HCT116 (cell line): ENCODE measurements at places on chromosomes 7 and 10.
A peak's percentile ranks its signal among the peaks of the same experiment; 100 is the strongest.

GRCh38 chr10:69101451-69102095 is 13.7 kb downstream of the SRGN start:
- DNase-seq = no peak

- no peak for DNase-seq
These were observed 246.8 kb downstream of the TNS3 start for GRCh38 chr7:47335071-47335470.

GRCh38 chr7:3057066-3057420 is 13.4 kb upstream of the CARD11 start:
- no peak for DNase-seq

GRCh38 chr10:86596266-86596665 is 58.1 kb upstream of the OPN4 start:
- DNase-seq = no peak

DNA sequence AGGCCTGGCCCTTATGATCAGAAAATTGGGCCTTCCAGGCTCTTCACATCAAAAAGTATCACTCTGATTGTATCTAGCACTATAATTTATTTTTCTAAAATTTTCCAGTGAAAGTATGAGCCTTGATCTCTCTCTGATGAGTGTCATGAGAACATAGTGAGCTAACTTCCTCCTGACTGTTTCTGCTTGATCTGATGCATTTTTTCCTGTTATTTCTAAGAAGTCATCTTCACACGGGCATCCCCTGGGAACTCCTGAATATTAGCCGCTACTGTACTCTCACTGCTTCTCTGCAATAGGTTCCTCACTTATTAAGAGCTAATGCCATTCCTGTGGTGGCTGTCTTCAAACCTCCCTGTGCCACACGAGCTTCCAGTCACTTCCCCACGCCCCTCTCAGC is 63.1 kb upstream of the ZPBP start:
- DNase-seq = no peak

DNA sequence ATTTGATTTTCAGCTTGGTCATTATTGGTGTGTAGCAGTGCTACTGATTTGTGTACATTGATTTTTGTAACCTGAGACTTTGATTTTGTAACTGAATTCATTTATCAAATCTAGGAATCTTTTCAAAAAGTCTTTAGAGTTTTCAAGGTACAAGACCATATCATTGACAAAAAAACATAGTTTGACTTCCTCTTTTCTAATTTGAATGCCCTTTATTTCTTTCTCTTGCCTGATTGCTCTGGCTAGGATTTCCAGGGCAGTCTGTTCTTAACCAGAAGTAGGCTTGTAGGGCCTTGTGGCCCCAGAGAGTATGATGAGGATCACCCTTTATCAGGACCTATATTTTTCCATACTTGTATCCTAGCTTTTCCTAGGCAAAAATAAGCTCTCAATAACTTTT is 234.5 kb upstream of the FZD1 start:
- DNase-seq = no peak

- DNase-seq = no peak
These were observed 105.5 kb upstream of the CSTF2T start for GRCh38 chr10:51804866-51805265.

- no peak for DNase-seq
These were observed 16.8 kb downstream of the IL2RA start for GRCh38 chr10:6045314-6045848.

DNA sequence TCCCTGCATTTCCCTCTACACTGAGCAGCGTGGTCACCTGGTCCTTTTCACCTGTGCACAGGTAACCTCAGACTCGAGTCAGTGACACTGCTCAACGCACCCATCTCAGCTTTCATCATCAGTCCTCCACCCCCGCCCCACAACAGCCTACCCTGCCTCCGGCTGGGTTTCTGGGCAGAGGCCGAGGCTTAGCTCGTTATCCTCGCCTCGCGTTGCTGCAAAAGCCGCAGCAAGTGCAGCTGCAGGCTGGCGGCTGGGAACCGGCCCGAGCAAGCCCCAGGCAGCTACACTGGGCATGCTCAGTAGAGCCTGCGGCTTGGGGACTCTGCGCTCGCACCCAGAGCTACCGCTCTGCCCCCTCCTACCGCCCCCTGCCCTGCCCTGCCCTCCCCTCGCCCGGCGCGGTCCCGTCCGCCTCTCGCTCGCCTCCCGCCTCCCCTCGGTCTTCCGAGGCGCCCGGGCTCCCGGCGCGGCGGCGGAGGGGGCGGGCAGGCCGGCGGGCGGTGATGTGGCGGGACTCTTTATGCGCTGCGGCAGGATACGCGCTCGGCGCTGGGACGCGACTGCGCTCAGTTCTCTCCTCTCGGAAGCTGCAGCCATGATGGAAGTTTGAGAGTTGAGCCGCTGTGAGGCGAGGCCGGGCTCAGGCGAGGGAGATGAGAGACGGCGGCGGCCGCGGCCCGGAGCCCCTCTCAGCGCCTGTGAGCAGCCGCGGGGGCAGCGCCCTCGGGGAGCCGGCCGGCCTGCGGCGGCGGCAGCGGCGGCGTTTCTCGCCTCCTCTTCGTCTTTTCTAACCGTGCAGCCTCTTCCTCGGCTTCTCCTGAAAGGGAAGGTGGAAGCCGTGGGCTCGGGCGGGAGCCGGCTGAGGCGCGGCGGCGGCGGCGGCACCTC is at the start of the genes KLLN and PTEN:
Gene KLLN (minus strand): TSS at position 481 of the 891 bp plus-strand sequence. CDS start 1,046 bp downstream, outside the sequence.
Gene PTEN (plus strand): TSS at position 573 of the 891 bp plus-strand sequence. CDS start 845 bp downstream, outside the sequence.
- DNase-seq = peak; percentile 72

DNA sequence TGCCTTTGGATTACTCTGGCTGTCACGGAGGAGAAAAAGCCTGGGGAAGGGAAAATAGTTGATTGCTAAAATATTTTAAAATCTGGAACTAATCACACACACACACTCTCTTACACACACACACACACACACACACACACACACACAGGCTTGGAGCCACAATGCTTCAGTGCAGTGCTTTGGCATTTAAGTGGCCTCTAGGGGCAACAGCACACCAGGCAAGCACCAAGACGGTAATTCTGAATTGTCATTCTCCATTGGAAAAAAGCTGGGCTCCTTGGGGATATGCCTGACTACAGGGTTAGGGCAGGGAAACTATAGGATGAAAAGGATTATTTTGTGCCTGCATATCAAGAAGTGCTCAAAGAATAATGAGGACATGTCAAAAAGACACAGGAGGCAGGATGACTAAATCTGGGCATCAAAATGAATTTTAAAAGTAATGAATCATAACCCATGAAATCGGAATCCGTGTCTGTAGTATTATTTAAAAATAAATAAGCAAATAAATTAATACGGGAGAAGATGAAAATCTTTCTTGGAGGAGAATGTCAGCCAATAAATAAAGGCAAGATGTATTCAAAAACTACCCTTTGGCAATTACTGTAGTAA is 30.4 kb upstream of the DDC start:
- DNase-seq = peak; percentile 34

DNA sequence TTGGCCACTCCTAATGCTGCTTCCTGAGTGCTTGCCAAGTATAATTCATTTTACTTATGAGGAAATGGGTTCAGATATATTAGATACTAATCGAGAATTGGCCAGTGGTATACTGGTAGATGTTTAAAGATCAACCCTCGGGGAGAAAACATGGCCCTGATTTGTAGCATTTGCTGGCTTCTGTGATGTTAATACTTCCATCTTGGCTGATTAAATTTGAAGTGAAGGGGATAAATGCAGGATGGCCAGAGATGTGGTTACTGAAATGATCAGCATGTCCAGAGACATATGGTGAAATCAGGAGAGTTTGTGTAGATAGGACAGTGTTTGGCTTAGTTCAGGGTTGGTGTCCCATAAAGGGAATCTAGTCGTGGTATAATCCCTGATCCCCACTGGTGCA is 11.2 kb downstream of the UBE2D4 start:
- DNase-seq = no peak

GRCh38 chr10:13890233-13891127 is 303.7 kb downstream of the PRPF18 start:
- no peak for DNase-seq

GRCh38 chr10:132551093-132551807 is 13.7 kb downstream of the INPP5A start:
- DNase-seq = no peak

- DNase-seq = no peak
These were observed 535.5 kb downstream of the GPAM start for GRCh38 chr10:111648046-111648445.
